ENCODE measurements at places on chromosomes 5 and 9. TPM values are rescaled to one million over a fixed set of nuclear protein-coding genes. Genes with fewer than 3 reads are reported as not detected.

DNA sequence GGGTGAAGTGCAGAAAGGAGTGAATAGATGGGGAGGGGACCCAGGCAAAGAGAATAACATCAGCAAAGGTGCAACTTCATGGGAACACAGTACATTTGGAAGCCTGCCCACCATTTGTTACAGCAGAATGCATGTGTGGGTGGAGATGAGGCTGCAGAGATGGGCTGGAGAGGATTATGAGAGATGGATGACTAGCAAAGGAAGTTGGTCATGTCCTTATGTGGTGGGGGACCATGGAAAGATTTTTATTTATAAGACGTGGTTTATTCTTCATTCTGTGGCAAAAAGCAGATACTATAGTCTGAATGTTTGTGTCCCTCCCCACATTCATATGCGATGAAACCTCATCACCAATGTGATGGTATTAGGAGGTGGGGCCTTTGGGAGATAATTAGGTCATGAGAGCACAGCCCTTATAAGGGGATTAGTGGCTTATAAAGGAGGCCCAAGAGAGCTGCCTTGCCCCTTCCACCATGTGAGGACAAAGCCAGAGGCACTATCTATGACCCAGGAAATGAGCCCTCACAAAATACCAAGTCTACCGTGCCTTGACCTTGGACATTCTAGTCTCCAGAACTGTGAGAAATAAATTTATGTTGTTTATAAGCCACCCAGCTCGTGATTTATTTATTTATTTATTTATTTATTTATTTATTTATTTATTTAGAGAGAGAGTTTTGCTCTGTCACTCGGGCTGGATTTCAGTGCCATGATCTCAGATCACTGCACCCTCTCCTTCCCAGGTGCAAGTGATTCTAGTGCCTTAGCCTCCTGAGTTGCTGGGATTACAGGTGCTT is 483.7 kb downstream of the RAB3C start:
- DNase-seq, result no peak

GRCh38 chr5:81972492-81972783 is 615 bp downstream of the ATG10 start:
- DNase-seq, result no peak

DNA sequence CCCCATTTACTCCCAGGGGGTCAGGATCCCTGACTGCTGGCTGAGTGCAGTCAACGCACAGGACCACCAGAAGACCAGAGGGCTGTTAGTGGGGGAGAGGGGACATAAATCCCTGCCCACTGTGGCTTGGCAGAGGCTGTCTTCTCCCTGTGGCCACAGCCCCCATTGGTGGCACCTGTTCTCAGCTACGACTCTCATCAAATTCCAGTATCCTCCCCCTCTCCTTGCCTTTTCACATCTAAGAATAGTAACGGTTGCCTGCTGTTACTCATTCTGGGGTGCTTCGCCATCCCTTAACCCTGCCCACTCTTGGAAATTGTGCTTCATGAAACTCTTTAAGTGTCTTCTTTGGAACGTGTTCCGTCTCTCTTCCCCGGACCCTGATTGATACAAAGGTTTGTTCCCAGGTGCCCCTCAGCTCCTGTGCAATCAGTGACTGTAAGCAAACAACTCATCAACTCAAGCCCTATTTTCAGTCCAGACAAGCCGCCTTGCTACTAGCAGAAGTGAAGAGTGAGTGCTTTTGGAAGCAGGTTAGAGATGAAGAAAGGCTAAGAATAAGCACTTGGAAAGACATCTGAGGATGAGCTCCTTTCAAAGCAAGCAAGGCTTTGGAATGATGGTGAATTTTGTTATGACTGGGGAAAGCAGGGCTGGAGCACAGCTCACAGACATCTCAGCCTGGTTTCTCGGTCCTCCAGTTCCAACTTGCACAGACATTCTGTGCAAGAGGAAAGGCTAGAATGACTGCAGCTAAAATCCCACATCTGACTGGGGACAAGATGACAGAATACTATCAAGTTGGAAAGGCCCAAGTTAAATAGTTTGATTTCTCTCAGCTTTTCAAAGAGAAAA is 22.9 kb upstream of the DENND1A start:
- peak; percentile 77 for DNase-seq

DNA sequence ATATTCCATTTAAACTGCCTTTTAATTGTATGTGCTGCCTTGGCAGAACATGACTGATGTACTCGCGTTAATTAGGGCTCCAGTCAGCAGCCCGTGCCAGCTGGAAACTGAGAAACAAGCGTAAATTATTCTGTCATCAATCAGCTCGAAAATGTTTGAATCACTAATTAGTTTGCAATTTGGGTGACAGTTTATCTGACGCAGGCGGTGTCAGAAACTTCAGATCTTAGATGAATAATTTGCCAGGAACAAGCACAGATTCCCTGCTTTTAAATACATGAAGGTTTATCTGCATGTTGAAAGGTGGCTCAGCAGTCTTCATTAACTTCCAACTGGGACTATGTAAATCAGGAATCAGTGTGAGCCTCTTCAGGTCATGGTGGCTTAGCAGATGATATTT is 176.0 kb upstream of the TLE4 start:
- peak; percentile 99 for DNase-seq

DNA sequence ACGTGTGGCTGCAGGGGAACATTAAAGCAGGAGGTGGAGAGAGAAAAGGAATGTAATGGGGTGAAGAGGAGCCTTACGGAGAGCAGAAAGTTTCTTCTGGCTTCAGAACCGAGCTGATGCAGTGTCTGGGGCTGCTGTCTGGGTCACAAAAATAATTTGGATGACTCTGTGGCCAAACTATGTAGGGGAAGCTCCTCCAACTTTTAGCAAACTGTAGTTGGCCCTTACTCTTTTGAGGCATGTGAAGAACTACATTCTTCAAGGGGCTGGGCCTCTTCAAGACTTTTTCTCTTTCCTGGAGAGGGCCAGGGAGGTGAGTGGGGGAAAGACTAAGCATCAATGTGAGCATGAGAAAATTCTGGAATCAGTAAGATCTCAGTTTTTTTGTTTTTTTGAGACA is 31.9 kb upstream of the SPARC start:
- DNase-seq, result no peak

The AQP3 gene
- polyA plus RNA-seq, result 0.90 TPM

The RAB24 gene
- polyA plus RNA-seq, result 17.3 TPM

The TAF11L5 gene
- not detected for polyA plus RNA-seq

Data from brain (organoid and tissue), 16 donors.